ENCODE measurements at places on chromosomes 3 and 15.

DNA sequence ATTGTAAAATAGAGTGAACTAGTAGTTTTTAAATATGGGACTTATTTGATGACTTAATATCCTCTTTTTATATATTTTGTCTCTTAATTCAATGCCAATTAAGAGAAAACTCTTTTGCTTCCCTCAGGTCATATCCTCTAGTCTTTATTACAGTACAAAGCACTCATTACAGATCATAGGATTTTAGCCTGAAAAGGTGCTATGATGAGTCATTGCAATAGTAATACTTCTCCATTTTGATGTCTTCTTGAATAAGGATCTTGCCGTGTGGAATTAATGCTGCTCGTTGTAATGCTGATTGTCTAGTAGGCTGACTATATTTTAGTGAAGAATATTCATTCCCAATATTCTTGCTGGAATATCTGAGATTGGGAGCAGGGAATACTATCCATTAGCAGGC lies 612.2 kb upstream of the GOLIM4 start:
- no peak for DNase-seq

- no peak for DNase-seq
Observed at GRCh38 chr15:85154061-85154460, 172.4 kb downstream of the PDE8A start.

GRCh38 chr15:66815318-66815717 lies 113.3 kb downstream of the SMAD6 start:
- no peak for DNase-seq

DNA sequence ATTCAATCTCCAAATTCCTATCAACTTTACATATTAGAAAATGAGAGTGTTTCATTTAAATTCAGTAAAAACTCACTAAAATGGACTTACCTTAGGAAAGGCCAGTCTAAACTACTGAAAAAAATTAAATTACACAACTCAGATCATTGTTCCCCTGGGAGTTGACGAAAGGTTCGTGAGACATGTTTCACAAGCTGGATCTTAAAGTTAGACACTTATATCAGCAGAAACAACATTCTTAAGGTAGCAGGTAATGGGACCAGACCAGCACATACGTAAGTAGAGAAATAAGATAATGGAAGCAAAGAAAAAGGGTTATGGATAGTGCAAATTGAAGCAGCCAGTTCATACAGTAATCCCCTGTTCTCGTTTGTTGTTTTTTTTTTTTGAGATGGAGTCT lies 8.9 kb downstream of the RFX7 start:
- DNase-seq = no peak

DNA sequence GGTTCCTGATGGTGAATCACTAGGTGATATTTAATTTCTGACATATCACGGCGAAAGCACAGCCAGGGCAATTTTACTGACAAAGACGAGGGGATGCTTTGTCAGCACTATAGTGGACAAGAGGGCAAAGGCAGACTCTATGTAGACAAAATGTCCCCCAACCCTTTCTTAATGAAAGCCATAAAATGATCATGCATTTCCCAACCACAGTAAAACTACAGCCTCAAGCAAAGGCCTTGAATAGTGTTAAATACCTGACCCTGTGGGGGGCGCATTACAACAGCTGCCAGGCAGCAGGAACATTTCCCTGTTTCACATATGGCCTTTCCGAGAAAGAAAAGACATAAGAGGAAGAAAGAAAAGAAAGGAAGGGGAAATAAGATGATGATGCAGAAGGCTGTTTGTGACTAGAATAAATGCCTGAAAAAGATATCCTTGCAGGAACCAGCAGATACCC lies 49.5 kb downstream of the GLDN start:
- DNase-seq = no peak

GRCh38 chr3:39814007-39814406 lies 4.6 kb downstream of the MYRIP start:
- DNase-seq = no peak

DNA sequence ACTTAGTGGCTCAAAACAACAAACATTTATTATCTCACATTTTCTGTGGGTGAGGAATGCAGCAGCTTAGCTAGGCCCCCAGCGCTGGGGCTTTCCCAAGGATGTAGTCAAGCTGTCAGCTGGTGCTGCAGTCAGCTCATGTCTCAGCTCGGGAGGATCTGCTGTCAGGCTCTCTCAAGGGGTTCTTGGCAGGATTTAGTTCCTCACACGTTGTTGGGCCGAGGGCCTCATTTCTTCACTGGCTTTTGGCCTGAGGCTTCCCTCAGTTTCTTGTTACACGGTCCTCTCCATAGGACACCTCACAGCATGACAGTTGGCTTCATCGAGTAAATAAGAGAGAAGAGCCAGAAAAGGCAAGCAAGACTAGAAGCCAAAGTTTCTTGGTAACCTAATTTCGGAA lies 13.7 kb upstream of the U2SURP start:
- no peak for DNase-seq
